ENCODE measurements at places on chromosomes 12 and 14.

DNA sequence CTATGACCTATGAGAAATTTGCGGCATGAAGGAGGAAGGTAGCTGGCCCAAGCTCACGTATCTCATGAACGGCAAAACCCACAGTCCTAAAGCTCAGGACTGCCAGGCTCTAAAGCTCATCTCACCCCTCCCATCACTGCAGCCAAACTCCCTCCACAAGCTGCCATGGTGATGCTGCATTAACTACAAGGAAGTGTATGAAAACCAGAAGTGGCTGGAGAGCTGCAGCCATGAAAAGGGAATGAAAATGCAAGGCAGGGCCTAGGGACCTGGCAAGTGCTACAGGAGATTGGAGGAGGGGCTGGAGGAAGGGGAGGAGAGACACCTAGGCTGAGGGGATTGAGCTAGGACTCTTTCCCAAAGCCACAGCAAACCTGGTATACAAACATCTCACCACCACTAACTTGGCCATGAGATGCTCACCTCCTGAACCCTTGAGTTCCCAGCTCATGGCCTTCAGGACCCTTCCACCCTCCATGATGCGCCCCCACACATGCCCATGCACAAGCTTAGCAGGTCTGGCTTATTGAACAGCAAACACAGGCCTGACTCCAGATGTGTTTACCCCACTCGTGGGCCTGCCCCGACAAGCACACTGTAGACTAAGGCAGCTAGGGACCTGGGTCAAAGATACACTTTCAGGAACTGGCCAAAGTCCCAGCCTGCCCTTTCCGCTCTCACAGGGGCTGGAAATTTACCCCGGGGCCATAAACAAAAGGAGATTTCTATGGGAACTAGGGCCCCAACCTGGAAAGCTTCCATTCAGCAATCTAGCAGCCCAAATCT lies 42.0 kb downstream of the LTBP2 start:
- no peak for DNase-seq

- no peak for DNase-seq
Observed at GRCh38 chr12:38783304-38783703, 122.1 kb downstream of the CPNE8 start.

GRCh38 chr14:37253905-37254304 lies 56.2 kb downstream of the MIPOL1 start:
- no peak for DNase-seq

DNA sequence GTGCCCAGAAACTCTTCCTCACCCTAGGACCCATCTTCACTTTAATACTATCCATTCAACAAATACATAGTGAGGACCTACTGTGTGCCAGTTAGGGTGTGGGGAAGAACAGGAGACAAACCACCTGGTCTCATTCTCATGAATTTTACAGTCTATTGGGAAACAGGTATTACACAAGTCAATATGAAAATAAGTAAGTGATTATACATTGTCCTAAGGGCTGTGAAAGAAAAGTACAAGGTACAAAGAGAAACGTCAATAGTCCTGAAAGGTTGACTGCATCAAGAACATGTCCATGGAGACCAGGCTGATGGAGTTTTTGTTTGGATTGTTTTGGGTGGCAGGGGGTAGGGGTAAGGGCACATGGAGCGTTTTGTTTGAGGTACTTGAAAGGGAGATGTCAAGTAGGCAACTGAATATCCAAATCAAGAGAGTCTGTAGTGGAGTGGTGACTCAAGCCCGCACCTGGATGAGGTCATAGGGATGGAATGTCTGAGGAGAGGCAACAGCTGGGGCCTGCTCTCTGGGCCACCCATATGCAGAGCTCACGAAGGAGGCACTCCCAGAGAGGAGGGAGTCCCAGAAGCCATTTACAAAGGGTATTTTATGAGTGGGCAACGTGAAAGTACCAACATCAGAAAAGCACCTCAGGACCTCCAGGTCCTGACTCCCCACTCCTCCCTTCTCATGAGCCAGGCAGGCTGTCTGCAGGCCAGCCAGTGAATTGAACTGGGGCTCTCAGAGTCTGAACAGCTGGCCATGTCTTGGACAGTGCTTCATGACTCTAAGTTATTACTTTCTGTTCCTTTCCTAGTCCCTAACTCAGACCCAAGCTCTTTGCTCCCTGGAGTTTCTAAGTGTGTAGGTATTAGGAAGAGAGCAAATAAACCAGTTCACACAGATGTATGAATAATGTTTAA lies 272.0 kb downstream of the ZFP36L1 start:
- DNase-seq, result no peak

- DNase-seq, result no peak
Observed at GRCh38 chr14:92944976-92945375, 22.0 kb downstream of the CHGA start.

- no peak for DNase-seq
Observed at GRCh38 chr14:33026850-33027430, 88.3 kb downstream of the NPAS3 start.

GRCh38 chr12:22321638-22322037 lies 12.9 kb downstream of the ST8SIA1 start:
- no peak for DNase-seq

- DNase-seq, result no peak
Observed at GRCh38 chr14:64187331-64187730, 106.8 kb downstream of the ESR2 start.

All from stimulated activated CD4-positive, alpha-beta T cell treated with anti-CD3 and anti-CD28 coated beads, Interleukin-2, amount 100 ng/mL, for 4 hours (primary cell).